Activated CD8-positive, alpha-beta memory T cell treated with anti-CD3 and anti-CD28 coated beads for 4 hours (primary cell): ENCODE measurements at places on chromosomes 5 and 9.

DNA sequence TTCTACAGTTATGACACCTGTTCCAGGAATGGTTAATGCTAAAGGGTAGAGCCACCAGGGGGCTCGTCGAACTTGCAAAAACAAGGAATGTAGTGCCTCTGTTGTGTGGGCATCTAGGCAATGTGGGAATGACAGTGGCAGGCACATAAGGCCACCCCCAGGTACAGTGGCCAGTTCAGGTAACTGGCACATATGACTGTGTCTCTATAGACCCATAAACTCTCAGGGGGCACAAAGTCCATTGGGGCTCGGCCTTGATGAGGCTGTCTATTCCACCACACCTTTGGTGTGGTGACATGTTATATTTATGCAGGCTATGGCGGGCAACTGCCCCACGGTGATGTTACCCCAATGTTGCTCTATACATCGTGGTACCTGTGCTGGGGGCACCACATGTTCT, 59.6 kb upstream of the FAM120A start:
- DNase-seq: no peak

DNA sequence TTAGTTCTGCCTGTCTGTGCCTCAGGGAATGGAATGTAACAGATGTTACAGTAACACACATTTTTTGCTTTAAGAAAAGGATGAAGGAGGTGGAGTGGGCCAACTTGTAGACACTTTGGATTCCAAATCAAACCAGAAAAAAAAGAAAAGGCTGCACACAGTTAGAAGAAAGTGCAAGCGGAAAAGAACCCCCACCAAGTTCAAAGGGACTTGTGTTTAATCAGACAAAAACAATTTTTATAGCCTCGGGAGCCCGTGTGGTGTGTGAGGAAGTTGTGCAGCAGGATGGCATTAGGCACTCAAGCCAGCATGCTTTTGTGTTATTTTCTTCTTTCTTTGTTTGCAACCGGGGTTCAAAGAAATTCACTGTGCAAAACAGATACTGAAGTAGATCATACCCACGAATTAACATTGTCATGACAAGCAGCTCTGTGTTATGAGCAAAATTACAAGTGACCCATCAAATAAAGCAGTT, 189.5 kb downstream of the SEMA5A start:
- no peak for DNase-seq

DNA sequence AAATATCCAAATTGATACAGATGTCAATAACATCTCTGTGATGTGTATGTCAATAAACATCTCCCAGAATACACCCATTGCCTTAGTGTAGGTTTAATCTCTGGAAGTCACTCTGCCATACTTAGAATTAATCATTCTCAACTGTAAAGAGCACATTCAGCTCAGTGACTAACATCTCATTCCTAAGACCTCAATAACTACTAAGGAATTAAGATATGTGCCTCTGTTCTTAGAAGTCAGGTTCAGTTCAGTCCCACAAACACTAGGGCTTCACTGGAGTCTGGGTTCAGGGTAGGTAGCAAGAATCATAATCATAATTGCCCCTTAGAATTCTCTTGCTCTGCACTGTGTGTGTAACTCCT, 31.7 kb downstream of the UGCG start:
- no peak for DNase-seq

DNA sequence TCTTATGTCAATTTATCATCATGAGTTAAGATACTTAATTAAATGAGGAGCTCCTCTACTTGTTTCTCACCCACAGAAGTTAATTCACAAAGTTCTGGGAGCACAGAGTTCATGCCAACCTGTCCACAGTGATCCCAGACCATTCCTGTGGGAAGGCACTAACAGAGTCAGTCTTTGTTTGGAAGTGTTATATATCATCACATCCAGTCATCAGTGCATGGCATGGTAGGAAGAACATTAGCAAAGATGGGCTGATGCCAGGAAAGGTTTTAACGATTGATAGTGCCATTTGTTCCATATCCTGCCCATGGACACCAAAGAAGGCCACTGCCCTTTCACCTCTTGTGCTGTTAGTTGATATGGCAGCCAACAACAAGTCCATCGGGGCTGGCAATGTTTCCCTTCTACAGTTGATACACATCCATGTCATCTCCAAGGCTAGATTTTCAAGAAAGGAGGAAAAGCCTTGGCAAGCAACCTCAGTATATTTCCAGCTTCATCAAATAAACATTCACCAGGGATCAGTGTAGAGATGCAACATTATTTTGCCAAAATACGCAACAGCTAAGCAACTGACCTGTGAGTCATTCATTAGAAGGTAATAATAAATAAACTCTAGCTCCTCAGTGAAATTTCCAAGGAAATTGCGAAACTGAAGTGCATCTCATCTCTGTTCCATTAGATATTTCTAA, 169.6 kb downstream of the RORB start:
- no peak for DNase-seq

GRCh38 chr5:891837-892393, 686 bp downstream of the BRD9 start:
- no peak for DNase-seq

- DNase-seq: no peak
Observed at GRCh38 chr5:176793343-176793699, 17.0 kb upstream of the UNC5A start.

DNA sequence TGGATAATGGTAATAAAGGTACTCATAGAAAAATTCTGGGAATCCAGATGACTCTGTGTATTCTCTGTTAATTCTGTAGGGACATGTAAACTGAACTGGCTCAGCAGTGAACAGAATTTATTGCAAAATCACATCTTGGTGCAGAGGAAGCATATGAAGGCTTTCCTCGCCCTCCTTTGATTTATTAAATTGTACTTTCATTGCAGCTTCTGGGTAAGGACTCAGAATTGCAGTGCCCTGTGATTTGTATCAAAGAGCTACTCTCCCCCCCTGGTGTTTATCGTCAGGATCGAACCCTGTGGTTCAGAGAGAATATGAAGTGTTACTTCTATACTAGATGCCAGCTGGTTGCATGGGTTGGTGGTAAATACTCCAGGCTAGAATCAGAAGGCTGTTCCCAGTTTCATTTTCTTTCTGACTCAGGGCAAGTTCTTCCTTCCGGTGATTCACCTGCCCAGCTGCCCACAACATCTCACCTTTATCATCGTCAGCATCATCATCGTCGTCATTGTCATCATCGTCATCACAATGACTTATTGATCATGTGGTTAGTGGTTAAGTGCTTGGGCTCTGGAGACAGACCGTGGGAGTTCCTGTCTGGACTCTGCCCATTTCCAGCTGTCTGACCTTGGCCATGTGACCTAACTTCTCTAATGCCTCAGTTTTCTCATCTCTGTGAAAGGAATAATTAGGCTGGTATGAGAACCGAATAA, 238.8 kb downstream of the ARHGAP26 start:
- DNase-seq: peak; percentile 79

GRCh38 chr5:53397141-53397757, 83.2 kb upstream of the FST start:
- no peak for DNase-seq

DNA sequence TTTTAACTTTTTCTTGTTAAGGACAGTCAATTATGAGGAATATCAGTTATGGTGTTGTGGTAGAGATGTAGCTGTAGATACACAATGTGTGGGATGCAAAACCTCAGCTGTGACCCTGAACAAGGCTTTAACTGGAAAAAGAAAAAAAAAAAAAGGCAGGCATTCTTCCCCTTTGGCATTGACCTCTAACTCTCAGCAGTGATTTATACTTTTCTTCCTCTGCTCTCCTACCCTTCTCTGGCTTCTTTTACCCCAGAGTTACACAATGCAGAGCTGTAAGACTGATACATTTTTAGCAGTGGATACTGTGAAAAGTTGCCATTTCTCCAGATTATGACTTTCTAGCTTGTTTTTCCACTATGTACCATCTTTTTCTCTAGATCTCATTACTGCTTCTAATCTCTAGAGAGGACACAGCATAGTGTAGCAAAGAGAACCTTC, 2.0 kb downstream of the CTNNAL1 start:
- DNase-seq: no peak

DNA sequence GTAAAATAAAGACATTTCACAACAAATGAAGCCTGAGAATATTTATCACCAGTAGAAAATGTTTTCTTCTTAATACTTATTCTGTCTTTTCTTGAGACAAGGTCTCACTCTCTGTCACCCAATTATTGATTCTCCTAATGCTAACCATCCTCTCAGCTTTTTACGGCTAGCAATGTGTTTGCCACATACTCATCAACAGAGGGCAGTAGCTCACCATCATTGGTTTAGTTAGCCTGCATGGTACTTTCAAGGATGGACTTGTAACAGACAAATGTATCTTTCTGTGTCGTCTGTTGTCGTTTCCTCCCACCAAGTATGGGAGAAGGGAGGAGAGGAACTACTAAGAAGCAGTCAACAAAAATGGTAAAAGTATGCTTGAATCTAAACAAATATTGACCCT, 5.9 kb upstream of the ACO1 start:
- peak; percentile 19 for DNase-seq

GRCh38 chr5:56492812-56493211, 259.7 kb upstream of the ANKRD55 start:
- no peak for DNase-seq
